MV-4-11 (cell line): ENCODE measurements at places on chromosomes 16 and 17.

- peak; percentile 67 for DNase-seq
Observed at GRCh38 chr16:75385507-75386152, 47.7 kb downstream of the CFDP1 start.

GRCh38 chr17:63988741-63989621, 9.2 kb upstream of the PRR29 start:
- no peak for DNase-seq

GRCh38 chr17:79028496-79029326, 4.7 kb downstream of the C1QTNF1 start:
- no peak for DNase-seq

DNA sequence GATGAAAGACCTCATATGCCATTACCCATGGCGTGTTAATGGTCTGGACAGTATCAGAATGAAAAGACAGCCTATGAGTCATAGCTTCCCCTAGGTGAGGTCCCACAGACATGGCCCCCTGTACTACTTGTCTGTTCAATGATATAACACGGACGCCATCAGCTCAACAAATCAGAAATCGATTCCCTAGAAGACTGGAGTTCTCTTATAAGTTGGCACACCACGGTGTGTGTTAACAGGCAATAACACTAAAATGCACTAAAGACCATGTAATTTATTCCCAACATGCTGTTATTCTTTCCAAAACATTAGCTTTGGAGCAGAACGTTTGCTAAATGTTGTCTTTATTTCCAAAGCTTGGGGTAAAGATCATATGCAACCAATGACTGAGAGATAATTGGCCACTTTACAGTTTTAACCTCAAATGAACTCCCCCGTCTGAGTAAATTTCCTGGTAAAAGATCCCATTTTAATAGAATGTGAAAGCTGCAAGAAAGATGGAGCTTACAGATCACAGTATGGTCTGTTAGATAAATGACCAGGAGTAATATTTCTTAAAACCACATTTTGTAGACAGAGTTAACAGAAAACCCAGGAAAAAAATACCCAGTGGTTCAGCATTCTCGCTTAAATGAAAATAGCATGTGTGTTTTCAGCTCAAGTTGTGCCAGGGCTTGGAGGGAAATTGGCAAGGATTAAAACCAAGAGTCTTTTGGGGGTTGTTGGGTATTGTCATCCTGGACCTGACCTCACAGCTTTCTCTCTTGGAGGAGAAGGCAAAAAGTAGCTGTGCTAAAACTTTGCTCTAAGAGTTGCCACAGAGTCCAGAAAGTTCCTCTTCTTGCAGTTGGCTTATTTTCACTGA, 65.9 kb downstream of the PCTP start:
- peak; percentile 64 for DNase-seq

GRCh38 chr16:53445534-53445933, 11.3 kb downstream of the RBL2 start:
- DNase-seq = no peak

GRCh38 chr16:12323007-12323758, 346.6 kb downstream of the SNX29 start:
- peak; percentile 58 for DNase-seq
